Activated naive CD4-positive, alpha-beta T cell treated with anti-CD3 and anti-CD28 coated beads for 36 hours (primary cell): ENCODE measurements at places on chromosomes 4 and X.

DNA sequence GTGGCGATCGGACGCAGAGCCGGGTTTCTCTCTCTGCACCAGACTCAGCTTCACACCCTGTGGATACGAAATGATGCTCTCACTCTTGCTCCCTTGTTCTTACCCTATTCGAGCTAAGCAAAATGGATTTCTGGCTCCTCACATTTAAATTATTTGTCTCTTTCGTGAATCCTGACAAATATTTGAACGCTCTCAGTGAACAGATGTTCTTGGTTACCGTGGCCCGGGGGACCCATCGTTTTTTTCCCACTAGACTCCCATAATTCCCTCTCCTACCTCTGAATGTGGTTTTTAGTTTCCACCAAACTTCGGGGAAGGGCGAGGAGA is 630 bp downstream of the SMARCA5 start:
- DNase-seq = no peak

DNA sequence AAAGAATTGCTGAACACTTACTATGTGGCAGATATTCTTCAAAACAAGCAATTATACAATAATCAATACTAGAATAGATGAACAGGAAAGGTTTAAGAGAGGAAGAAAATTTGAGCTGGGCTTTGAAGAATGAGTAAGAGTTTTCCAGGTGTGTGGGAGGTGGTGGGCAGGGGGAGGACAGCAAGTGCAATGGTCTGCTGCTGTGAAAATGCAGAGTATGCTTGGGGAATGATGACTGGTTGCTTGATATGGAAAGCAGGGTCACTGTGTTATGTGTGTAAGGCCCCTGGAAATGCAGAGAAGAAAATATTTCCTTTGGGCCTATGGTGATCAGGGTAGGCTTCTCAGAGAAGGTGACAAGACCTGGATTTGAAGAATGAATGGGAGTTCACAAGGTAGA is 300.3 kb downstream of the CAMK2D start:
- no peak for DNase-seq

GRCh38 chrX:25523574-25524540 is 508.1 kb upstream of the ARX start:
- DNase-seq = peak; percentile 9

DNA sequence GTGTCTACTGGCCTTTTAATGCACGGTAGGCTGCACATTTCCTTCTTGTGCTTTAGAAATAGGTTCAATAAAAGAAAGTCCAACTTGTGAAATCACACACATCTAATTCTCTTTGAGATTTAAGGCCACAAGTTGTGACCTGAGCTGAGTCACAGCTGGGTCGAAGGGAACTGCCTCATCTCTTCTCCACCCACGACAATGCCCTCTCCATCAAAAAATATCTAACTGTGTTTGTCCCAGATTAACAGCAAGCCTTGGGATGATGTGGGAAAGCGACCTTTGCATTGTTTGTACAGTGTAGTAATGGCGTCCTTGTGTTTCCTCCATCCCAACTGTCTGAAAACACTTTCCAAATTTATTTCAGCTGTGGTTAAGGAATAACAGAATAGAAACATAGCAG is 168.9 kb downstream of the AMELX start:
- no peak for DNase-seq

DNA sequence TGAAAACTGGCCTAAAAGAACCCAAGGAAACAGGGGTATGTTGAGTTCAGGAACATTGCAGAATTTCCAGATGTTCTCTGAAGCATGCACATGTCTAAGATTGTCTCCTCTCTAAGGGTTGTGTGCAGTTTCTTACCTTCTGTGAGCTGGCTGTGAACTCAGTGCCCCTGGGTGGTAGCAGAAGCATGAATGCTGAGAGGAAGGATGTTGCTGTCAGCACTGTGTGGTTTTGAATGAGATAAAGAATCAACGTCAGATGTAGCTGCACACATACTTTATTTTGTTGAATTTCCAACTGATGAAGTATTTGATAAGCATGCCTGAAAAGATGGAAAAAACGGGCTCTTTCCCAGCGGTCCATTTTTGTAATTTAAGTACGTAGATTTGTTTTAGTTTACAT is 23.8 kb upstream of the CD38 start:
- peak; percentile 68 for DNase-seq

DNA sequence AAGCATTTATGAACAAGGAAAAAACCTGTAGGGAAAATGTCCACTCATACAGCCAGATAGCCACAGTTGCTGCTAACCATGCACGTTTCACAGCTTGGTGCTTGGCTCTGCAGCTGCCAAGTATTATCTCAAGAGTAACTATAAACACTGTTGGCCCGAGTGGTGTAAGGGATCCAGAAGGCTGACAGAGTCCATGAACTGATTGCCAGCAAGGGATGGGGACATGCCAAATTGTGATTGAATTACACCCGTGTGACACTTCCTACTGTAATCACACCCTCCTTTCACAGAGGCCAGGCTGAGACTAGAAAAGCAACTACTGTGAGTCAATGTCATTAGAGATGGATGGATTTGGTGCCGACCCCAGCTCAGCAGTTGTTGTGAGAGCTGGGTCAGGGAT is 223.9 kb upstream of the ANKRD50 start:
- DNase-seq = no peak

DNA sequence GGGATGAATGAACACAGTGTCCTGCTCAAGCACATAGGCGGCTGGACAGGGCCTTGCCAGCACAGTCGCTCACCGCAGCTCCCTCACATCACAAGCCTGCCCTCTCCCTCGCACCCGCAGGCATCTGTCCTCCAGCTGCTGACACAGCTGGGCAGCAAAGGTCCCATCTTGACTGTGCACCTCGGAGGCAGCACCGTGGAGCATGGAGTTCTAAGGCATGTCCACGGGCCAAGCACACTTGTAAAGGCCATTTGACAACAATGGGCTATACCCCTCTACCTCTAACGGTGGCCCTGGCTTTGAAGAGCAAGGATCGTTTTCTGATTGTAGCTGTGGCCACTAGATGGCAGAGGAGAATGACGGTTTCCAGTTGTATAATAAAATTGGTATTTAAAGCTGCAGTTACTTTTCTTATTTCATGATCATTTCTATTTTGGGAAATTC is 53.8 kb downstream of the APLN start:
- DNase-seq = peak; percentile 36

GRCh38 chrX:18203631-18204030 is 17.1 kb downstream of the BEND2 start:
- DNase-seq = no peak

DNA sequence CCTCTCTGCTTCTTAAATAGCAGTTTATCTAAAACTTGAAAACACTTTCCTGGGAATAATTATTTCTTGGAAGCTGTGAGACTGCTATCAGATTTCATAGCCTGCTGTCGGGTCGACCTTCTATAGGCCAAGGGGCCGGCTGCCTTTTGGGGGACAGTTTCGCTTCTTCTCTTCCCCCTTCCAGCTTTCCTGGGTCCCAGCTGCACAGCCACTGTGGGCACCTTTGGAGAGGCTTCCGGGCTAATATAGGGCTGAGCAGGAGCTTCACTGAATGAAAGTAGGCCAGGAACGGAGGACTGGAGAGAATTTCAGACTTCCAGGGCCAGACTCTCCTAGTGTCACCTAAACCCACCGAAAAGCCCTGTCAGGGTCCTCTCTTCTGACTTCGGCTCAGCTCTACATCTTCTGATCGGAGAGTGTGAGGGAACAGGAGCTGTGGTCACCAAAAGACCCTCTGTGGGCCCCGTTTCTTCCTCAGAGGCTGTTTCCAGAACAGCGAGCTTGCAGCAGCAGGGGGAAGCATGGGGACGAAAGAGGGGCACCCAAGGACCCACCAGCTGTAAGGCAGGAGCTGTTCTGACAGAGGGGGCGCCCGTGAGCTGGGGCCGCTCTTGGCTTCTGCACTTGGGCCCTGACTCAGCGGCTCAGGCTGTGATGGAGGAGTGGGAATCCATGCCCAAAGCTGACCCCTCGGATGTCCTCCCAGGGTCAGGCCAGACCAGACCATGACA is 620.6 kb downstream of the BCOR start:
- no peak for DNase-seq

DNA sequence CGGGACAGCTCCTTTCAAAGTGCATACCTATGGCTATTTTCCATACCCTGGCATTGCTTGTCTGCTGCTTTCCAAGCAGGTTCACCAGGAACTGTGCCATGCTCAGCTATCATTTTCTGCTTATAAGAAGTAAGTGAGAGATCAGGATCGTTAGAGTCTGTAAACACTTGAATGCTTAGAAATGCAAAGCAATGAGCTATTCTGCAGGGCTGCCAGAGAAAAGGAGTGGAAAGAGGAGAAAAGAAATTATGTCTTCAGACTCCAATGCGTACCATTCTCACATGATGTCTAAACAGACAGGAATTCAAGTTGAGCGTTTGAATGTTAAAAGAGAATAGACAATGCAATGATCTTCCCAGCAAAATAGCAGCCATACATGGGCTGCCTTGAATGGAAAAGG is 245.5 kb upstream of the SLC7A11 start:
- no peak for DNase-seq

GRCh38 chrX:40057405-40057804 is 40.4 kb downstream of the BCOR start:
- no peak for DNase-seq

DNA sequence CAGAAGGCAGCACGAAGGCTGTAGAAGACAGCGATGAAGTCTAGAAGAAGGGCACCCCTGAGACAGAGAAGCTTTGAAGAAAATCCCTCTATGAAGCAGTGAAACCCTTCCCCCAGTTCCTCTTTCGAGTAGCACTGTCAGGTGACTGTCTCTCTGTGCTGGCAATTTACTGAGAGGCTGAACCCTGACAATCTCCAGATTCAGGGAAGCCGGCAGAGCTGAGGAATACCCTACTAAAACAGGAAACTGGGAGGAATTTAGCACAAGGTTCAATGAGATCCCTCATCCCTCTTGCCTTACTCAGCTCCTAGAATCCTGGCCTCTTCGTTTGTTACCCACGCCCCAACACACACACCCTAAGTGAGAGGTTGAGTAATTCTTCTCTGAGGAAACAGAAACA is 239.7 kb upstream of the NOCT start:
- DNase-seq = no peak

- no peak for DNase-seq
Measured at GRCh38 chr4:14920237-14920636, 82.0 kb upstream of the CPEB2 start.

DNA sequence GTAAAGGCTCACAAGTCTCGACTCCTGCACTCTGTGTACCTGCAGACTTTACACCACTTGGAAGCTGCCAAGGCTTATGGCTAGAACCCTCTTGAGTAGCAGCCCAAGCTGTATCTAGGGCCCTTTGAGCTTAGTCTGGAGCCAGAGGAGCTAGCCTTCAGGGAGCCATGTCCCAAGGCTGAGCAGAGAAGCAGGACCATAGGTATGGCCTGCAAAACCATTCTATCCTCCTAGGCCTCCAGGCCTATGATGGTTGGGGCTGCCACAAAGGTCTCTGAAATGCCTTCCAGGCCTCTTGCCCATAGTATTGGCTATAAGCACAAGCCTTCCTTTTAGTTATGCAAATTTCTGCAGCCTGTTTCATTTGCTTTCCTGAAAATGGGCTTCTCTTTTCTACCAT is 380.7 kb upstream of the CPXCR1 start:
- DNase-seq = no peak

DNA sequence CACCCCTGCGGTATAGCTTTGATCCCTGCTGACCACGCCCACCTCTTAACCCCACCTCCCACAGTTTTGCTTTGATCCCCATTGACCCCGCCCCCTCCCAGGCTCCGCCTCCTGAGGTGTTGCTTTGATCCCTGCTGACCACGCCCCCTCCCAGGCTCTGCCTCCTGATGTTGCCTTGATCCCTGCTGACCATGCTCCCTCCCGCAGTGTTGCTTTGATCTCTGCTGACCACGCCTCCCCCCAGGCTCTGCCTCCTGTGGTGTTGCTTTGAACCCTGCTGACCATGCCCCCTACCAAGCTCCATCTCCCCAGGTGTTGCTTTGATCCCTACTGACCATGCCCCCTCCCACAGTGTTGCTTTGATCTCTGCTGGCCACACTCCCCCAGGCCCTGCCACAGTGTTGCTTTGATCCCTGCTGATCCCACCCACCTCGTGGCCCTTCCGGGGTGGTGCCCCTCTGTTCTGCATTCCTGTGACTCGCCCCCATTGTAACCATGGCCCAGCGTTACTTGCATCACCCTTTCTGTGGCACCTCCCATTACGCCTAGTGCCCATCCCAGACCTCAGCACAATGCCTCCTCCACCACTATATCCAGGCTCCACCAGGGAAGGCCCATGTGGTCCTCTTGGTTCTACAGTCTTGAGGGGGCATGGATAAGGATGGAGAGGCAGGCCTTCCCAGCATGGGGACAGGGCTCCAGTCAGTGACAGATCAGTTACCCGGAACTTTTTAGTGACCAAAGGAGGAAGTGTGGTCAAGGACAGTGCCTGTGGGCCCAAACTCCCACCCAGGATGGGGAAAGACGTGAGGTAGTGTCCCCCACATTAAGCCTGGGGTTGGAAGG is 70.8 kb downstream of the ADRA2C start:
- peak; percentile 24 for DNase-seq

DNA sequence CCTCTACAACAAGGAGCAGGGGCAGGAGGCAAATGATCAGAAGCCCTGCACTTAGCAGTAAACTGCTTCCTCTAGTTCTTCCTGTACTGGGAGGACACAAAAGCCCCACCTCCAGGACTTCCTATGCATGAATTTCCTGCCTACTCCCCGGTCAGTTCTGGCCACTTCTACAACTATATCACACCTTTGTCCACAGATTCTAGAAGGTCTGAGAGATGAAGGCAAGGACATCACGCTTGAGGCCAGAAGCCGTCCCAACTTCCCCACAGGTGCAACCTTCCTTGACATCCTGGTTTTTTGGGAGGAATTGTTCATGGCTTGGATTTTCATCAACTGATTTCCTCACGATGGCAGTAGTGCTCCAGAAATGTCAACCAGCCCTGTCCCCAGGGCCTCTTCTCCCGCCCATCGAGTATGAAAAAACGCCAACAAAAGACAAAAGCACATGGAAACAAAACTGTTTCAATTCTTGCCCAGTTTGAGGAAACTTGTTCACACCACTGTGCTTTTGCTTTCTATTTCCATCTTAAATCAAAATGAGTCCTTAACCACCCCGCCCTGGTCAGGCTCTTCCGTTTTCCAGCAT is 206.5 kb upstream of the STK26 start:
- DNase-seq = peak; percentile 83

DNA sequence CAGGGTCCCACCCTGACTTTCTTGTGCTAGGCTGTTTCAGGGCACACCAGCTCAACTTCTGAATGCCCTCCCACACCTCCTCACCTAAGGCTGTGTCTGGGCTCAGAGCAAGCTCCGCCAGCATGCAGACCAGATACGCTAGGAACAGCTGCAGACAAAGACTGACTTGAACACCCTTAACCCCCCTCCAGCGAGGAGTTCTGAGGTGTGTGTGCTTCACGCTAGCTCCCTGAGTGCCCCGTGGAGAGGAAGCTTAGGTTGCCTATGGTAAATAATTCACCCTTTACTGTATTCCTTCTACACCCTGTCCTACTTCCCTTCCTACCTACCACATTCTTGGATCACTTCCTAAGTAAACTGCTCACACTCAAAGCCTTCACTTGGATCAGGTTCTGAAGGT is 115.0 kb downstream of the VCX3B start:
- DNase-seq = no peak

- no peak for DNase-seq
Measured at GRCh38 chrX:53471346-53471745, 37.2 kb upstream of the HSD17B10 start.

GRCh38 chr4:101201421-101201820 is 145.9 kb downstream of the PPP3CA start:
- no peak for DNase-seq

- peak; percentile 85 for DNase-seq
Measured at GRCh38 chr4:153142700-153143438, 61.4 kb upstream of the TRIM2 start.

GRCh38 chrX:56130031-56130430 is 102.1 kb upstream of the KLF8 start:
- no peak for DNase-seq

- DNase-seq = no peak
Measured at GRCh38 chr4:60865273-60865672, 334.9 kb upstream of the ADGRL3 start.

GRCh38 chrX:38225093-38225492 is 4.4 kb upstream of the SRPX start:
- no peak for DNase-seq
